ENCODE measurements at places on chromosomes 2 and 18. TPM values are rescaled to one million over a fixed set of nuclear protein-coding genes. Genes with fewer than 3 reads are reported as not detected.

DNA sequence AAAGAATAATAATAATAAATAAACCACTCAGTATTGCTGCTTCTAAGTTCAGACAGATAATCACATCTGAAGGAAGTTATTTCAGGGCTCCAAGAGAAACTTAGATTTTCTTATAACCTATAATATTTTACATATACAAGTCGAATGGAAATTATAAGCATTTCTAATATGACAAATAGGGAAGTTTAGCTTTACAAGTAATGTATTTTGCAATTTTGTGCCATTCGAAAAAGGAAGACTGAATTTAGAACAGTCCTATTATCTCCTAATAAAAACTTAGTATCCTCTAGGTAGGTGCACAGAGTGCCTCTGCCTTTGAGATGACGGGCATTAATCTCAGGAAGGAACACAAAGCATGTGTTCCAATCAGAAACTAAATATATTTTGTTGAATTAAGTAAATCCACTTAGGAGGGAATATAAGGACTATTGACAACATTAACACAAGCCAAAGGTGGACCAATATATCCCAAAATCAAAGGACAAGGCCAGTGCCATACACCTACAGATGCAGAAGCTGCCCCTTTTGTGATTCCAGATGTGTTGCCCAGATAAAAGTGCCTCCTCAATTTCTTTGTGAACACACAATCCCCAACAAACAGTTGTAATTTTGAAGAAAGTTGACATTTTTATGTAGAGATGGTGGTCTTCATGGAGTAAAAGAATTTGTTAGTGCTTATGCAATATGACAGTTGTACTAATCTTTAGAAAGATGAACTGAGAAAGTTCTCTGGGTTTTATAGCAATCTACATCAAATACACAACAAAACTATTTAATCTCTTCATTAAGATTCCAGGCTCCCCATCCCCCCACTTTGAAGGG is 36.6 kb downstream of the PTCD3 start:
- DNase-seq, result no peak

- no peak for DNase-seq
These were observed 139.0 kb downstream of the ANTXR1 start for GRCh38 chr2:69151931-69152330.

DNA sequence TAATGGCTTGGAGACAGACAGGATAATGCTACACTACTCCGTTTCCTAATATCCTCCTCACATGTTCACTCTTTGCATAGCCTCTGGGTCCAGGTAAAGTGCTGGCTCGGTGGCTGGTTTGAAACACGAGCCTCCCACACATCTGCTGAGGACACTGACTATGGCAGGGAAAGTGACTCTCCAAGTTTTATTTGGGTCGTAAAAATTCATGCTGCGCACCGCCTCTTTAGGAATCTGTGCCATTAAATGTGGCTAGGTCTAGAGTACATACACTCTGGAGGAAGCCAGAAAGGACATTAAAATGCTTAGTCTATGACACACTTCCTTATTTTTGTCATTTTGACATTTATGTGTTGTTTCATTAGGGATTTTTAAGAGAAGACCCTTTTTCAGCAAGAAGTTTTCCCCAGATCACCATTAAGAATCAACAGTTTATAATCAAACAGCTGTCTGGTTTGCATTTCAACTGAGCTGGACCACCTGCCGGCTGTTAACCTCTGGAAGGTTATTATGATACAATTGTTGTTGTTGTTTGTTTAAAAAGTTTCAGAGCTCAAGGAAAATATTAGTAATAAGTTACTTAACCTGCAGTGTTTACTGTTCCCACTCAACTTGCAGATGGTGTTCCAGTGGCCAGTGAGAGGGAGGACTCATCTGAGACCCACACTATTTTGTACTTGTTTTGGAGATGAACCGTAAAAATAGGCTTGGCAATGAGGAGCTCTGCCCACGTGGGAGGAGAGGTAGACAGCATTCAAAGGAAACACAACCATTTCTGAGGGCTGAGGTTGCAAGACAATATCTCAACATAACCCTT is 443.3 kb upstream of the MEIS1 start:
- no peak for DNase-seq

DNA sequence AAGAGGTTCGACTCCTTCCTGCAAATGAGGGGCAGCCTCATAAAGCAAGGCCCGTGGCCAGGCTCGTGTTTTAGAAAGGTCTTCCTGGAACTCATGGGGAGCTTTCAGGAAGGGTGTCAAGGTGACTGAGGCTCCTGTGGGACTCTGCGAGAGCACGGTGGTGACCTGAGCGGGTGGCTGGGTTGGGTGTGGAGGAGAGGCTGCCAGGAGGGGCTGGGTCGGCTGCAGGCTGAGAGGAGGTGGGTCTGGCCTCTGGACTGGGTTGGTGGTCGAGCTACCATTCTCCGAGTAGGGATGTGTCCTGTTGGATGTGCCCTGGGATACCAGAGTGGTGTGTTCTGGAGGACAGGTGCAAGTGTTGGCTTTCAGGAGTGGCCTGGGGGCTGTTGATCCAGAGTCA is 86.4 kb downstream of the DGKD start:
- DNase-seq, result no peak

GPR75 gene
- 0.53 TPM for total RNA-seq

Data from SK-MEL-5 (cell line).